ENCODE measurements at places on chromosomes 4 and X.

GRCh38 chr4:10606483-10607155 lies 77.9 kb downstream of the CLNK start:
- DNase-seq, result no peak

GRCh38 chrX:117570160-117570559 lies 546.5 kb downstream of the KLHL13 start:
- DNase-seq, result no peak

DNA sequence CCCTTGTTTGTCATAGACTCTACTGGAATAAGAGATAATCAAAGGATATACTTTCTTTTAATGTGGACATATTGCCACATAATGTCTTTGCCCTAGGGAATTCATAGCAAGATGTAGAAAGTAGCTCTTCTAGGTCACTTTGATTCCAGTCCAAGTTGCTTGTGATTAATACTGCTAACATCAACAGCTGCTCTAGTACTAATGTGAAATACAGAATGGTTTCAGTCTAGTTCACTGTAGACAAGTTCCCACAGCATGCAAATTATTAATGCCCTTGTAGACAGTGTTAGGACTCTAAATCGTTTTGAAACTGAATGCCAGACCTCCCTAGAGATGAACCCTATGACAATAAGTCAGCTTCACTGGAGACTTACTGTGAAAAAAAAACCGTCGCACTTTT lies 494.6 kb upstream of the ATOH1 start:
- no peak for DNase-seq

DNA sequence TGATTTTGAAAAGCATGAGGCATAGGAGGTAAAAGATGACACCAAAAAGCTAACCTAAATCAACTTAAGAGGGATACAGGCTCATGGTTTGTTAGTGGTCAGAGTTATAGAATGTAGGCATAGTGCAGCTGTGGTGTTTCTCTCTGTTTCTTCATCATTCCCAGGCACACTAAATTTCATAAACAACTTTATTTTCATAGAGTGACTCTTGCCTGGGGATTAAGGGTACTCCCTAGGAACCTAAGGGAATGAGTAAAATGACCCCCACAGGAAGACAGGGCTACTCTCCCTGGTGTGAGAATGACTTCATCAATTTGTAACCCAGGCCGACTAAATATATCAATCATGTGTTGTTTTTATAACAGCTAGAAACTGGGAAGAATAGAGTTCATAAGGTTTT lies 11.1 kb downstream of the FABP2 start:
- no peak for DNase-seq

DNA sequence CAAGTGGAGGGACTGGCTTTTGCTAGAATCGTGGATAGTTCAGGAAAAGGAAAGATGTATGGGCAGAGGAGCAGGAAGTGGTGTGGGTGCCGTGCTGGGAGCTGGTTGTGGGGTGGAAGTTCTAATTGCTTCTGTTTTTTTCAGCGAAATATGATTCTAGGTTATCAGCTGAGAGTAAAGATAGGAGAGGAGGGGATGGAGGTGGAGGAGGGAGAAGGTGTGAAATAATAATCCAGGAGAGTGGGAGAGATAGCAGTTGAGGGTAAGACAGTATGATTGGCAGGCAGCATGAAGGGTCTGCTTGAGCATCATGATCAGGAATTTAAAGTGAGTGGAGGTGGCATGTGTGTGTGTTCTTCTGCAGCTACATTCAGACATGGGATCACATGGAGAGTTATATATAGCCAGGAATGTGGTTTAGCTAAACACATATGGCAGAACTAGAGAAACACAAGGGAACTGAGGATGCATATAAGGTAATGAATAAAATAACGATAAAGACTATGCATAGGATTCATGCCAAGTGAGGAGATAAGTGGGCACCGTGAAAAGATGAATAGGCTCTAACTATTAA lies 133.7 kb downstream of the ANK2 start:
- DNase-seq, result no peak
